ENCODE measurements at places on chromosomes 12 and 14.
A peak's percentile ranks its signal among the peaks of the same experiment; 100 is the strongest.

GRCh38 chr12:131774576-131775391 is 53.4 kb upstream of the MMP17 start:
- DNase-seq = no peak

DNA sequence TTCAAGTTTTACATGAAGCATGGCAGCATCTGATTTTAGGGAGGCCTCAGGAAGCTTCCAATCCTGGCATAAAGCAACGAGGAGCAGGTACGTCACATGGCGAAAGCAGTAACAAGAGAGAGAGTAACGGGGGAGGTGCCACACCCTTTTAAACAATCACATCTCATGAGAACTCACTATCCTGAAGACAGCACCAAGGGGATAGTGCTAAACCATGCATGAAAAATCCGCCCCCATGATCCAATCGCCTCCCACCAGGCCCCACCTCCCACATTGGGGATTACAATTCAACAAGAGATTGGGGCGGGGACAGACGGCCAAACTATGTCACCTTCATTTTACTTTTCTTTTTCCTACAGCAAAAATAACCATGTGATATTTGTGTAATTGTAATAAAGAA is 7.2 kb upstream of the MAP3K9 start:
- no peak for DNase-seq

DNA sequence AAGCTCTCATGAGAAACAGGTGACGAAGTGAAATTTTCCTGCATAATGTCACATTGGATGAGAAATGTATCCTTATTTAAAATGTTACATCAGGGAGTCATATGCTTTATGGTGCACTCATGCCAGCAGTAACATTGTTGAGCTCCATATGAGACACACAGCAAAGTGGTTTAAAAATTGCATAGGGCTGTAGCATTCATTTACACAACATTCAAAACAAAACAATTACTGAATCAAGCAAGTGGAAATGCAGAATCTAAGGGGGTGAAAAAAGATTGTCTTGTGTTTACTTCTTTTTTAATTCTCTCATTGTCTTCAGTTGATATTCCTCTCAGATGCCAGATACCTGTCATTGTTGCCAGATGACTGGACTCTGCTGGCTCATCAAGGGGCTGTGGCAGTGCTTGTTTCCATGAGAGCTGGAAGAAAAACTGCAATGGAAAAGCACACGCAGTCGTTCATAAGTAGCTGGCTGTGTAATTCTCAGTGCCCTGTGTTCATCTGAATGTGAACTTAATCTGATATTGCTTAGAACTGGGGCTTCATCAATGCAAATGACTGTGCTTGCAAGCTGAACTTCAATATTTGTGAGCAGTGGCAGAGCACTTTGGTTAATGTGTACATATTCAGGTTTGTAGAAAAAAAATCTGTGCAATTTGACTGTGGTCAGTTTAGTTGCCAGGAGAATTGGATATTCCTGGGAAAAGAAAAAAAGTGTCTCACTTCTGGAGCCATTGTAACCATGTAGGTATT is 305.6 kb downstream of the RAD51B start:
- no peak for DNase-seq

DNA sequence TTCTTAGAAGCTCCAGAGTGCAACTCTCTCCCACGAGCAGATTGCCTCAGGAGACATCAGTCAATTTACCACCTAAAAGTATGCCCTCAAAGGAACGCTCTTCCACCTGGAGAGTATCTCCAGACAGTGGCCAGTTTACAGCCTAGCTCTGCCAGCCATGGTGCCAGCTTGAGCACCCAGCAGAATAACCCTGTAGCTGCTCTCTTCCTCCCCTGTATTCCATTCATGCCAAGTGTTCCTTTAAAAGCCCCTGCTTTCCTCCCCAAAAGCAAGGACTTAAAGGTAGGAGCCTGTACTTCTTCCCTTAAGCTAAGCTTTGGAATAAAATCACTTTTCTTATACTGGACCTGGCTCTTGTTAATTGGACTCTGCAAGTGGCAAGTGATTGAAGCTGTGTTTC is 245.4 kb upstream of the TMEM132C start:
- no peak for DNase-seq

DNA sequence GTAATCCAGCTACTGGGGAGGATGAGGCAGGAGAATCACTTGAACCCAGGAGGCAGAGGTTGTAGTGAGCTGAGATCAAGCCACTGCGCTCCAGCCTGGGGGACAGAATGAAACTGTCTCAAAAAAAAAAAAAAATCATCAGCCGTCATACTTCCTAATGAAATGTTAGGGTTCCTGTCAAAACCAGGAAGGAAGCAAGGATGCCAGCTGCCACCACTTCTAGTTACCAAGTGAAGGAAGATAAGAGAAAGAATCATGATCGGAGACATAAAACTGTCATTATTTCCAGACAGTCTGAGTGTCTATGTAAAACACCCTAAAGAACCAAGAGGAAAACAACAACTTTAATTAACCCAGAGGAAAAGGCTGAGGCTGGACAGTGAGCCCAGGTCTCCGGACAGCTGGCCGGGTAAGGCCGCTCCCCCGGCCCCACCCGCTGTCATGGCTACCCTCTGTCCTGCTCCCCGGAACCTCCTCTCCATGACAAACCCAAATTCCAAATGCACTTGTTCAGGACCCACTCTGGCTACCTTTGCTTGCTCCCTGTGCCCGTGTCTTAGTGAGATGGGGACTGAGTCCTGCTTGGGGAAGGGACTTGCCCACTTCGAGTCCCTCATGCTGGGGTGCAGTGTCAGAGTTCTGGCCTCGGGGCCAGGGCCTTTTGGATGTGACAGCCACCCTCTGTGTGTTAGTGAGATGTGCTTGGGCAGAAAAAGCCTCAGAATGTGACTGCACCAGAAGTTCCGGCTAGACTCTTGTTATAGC is 29.0 kb downstream of the SLC6A12 start:
- no peak for DNase-seq

- DNase-seq = no peak
Observed at GRCh38 chr12:89960011-89960507, 251.4 kb upstream of the ATP2B1 start.

DNA sequence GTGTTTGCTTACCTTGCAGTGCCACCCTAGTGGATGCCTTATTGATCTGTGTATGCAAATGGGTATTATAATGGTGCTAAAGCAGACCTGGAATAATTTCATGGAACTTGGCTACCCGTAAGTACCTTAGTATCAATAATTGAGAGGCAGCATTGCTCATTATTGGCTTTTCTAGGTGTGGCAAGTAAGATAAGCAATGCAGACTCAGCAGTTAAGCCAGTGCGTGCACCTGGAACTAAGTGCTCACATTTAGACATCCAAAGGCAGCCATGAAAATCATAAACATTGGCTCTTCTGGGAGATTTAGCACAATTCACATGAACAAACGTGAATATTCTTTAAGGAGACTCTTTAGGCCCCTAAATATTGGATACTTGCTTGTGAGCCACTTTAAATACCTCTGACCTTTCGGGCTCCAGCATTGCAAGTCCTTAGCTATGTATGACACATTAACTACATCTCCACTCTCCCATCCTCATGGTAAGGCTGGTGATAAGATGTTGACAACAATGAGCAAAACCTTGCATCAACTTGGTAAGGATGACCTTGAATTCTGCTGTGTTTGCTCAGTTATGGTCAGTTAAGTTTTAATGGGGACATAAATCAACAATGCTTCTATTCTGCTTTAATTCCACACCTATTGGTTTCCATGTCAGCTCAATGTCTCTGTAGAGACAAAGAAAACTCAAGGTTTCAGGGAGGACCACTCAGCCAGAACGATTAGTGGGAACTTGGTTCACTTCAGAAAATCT is 112.0 kb downstream of the SLC5A8 start:
- DNase-seq = no peak

DNA sequence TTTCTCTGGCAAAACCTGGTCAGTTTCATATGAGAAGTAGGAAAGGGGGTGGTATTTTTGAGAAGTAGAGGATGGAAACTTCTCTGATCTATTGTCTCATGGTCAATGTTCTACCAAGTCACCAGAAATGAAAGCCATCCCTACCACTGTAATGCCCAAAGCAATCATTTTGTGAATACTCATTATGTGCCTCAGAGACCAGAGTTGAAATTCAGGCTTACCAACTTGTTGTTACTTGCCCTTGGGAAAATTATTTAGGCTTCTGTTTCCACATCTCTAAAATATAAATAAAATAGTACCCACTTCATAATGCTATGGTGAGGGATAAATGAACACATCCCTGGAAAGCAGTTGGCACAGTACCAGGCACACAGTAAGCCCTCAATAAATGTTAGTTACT is 723.7 kb upstream of the TBX3 start:
- DNase-seq = no peak

DNA sequence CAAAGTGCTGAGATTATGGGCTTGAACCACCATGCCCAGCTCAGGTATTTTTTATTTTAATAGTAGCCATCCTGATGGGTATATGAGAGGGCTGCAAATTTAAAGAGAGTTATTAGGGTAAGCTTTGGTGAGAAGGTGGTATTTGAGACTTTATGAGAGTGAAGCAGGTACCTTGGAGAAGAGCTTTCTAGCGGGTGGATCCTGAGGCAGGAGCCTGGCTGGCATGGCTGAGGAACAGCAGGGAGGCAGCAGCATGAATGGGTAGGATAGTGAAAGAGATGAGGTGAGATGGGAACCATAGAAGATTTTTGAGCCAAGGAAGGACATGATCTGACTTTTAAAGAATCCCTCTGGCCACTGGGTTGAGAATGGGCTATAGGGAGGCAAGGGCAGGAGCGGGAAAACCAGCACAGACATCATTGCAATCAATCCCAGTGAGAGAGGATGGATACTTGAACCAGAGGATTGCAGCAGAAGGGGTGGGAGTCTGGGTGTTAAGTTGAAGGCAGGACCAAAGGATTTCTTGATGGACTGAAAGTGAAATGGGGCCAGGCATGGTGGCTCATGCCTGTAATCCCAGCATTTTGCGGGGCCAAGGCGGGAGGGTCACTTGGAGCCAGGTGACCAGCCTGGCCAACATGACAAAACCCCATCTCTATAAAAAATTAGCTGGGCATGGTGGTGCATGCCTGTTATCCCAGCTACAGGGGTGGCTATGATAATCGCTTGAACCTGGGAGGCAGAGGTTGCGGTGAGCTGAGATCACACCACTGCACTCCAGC is 5.7 kb downstream of the SVOP start:
- no peak for DNase-seq

DNA sequence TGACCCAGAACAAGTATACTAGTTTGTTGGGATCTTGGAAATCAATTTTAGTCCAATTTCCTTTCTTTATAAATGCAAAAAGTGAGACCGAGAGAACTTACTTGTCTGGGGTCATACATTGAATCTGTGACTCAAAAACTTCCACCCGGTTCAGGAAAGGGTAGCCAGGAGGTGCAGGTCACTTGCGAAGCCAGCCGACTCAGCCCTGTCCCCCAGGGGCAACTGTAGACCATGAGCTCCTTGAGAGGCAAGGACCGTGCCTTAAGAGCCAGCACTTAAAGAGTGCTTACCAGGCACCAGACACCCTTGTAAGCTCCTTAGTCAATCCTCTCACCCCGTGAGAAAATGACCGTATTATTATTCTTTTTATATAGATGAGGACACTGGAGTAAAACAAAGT is 505 bp upstream of the BCDIN3D start:
- DNase-seq = no peak

- peak; percentile 71 for DNase-seq
Observed at GRCh38 chr14:21068521-21069387, 1.4 kb upstream of the ARHGEF40 start.

- no peak for DNase-seq
Observed at GRCh38 chr12:30840715-30841114, 85.8 kb upstream of the TSPAN11 start.

GRCh38 chr12:52038447-52038846 is 12.8 kb upstream of the NR4A1 start:
- DNase-seq = no peak

- DNase-seq = no peak
Observed at GRCh38 chr14:78746086-78746595, 576.0 kb downstream of the NRXN3 start.

GRCh38 chr14:75295061-75295461 is 16.4 kb downstream of the FOS start:
- peak; percentile 50 for DNase-seq

DNA sequence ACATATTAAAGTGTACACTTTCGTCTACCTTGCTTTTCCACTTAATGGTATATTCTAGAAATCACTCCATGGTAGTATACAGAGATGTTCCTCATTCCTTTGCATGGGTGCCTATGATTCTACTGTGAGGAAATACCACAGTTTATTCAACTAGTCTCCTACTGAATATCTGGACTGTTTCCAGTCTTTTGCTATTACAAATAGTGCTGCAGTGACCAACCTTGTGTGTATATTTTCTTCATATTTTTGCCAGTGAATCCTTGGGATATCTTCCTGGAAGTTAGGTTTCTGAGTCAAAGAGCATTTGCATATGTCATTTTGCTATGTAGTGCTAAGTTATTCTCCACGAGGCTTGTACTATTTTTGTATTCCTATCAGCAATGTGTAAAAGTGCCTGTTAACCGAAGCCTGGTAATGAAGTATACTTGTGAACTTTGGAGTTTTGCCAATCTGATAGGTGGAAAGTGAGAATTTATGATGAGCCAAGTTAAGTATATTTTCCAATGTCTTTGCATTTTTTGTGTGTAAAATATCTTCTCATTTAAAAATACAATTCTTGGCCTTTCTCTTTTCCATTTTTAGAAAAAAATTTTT is 31.3 kb upstream of the TMEM263 start:
- no peak for DNase-seq

DNA sequence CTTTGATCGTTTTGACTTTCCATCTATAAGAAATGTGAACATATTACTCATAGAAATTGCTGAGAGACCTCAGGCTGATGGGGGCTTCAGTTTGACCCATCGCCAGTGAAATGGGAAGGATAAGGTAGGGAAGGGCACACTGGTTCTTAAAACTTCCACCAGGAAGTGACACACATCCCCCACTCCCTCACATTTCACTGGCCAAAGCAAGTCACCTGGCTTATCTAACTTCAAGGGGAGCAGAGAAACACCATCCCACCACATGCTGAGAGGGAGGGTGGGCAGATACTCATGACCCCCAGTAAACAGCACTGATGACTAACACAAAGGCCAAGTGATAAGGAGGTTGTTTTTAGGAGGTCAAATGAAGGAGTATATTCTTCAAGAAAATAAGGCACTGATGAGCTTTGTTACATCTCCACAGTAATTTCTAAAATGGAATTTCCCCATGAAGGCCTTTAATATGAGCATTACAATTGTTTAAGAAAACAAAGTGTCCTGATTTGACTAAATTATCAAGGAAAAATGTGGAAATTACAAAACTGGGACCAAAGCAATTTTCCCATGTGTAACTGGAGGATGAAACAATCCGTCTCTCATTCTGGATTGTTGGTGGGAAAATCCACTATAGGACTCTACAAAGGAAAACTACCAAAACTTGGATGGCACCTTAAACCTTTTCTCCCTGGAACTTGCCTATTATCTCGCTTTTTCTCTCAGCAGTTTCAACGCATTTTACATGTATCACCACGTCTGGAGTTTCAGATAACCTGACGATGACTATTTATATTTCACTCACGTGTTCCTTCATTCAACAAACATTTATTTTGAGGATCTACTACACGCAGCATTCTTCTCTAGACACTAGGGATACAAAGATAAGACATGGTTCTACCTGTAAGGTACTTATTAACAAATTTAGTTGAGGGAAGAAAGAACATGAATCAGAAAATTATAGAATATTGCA is 91.8 kb upstream of the EEA1 start:
- DNase-seq = no peak

- DNase-seq = peak; percentile 30
Observed at GRCh38 chr12:26298785-26299621, 103.6 kb downstream of the SSPN start.

Data from midbrain (tissue), 1 donor.